Kidney glomerular epithelial cell (primary cell): ENCODE measurements at places on chromosomes 3 and 15.

DNA sequence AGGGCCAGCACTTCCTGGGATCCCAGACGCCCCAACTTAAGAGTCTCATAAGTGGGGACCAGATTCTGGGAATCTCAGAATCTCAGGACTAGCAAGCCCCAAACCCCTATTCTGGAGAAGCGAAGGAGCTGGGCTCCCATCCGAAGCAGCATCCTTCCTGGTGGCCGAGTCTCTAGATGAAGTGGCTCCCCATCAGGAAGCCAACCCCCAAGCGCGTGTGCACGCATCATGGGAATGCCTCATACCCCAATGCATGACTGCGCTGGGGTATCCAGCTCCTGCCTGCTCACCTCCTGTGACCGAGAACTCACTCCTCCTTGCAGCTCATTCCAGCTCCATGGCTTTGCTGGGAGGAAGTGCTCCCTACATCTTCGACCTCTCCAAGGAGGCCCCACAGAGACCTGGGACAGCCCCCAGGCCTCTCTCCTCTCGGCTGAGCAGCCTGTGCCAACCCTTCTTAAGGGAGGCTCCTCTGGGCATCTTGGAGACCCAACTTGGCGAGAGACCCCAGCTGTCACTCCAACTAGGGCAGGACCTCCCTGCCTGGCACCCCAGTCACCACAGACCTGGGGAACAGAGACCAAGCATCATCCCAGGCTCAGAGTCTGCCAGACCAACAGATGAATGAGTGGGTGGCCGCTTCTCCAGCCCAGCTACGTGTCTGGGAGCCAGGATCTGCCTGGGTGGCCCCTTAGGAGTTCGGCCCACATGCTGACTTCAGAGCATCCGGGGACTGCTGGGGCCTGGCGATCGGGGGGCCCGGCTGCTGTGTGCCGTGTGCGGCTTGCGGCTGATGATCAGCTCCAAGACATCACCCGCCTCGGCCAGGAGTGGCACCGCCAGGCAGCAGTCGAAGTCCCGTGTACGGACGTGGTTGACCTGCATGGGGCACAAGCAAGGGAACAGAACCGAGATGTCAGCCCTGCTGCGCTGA, 46.9 kb downstream of the GRIP2 start:
- no peak for DNase-seq

- no peak for DNase-seq
Observed at GRCh38 chr3:134568790-134569189, 82.0 kb downstream of the KY start.

- no peak for DNase-seq
Observed at GRCh38 chr3:66437341-66437929, 63.4 kb downstream of the LRIG1 start.

DNA sequence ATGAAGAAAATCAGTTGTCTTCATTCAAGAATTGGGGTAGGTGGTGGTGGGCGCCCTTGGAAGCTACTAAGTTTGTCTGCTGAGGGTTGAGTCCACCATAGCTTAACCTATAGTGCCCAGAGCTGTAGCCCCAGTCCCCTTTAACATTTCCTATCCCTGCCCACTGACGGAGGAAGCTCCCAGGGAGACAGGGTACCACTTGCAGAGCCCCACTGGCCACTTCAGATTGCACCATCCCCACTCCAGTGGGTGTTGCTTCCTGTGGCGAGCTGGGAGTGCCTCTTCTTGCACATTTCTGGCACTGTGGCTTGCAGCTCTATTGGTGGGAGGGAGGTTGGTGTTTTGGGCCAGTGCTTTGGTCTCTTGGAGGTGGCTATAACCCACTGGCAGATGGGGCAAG, 2.7 kb downstream of the PXYLP1 start:
- no peak for DNase-seq

DNA sequence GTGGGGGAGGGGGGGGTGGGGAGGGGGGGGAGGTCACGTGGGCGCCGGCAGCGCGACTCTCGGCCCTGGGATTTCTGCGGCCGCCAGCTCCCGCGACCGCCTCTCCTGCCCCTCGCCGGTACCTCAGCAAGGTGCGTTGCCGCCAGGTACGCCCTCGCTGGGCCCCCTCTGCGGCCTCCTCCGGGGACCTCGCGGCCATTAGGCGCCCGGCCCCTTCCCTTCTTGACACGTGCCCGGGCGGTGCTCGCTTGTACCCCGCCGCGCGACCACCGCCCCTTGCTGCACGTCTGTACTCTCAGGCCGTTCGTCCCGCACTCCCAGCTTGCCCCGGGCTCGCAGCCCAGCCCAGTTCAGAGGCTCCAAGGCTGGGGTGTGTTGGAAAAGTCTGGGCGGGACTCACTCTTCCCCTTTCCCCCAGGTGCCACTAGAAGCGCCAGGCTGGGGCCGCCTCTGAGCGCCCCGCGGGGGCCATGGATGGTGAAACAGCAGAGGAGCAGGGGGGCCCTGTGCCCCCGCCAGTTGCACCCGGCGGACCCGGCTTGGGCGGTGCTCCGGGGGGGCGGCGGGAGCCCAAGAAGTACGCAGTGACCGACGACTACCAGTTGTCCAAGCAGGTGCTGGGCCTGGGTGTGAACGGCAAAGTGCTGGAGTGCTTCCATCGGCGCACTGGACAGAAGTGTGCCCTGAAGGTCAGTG, at the start of gene MAPKAPK3:
TSS of gene MAPKAPK3 (plus strand) at position 56 of the 696 bp plus-strand sequence. CDS start at position 471, 415 bp downstream.
- DNase-seq, result no peak

DNA sequence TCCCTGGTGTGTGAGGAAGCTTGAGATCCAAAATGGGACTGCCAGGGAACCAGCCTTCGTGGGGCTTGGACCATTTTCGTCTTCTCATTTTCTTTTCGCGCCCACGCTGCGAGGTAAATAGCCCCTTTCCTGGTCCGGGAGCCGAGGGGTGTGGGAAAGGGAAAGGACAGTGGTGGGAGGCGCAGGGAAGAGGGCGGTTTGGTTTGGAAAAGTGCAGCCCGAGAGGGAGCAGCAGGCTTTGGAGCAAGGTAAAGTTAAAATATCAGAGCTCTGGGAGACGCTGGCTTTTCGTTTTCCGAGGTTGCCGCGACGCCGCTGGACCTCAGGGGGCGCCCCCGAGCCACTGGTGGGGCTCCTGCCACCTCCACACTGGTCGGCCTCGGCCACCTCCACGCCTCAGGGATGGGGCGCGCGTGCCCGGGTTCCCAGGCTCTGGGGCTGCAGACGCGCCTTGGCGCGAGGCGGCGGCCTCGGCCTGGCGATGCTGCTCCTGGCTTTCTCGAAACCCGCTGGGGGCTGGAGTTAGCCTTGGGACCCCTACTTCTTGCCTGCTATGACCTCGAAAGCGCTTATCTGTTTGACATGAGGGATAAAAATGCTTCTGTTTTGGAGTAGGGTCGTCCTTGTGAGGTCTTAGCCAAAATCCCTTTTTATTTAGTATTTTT, 3.2 kb downstream of the PTPRG start:
- peak; percentile 39 for DNase-seq

DNA sequence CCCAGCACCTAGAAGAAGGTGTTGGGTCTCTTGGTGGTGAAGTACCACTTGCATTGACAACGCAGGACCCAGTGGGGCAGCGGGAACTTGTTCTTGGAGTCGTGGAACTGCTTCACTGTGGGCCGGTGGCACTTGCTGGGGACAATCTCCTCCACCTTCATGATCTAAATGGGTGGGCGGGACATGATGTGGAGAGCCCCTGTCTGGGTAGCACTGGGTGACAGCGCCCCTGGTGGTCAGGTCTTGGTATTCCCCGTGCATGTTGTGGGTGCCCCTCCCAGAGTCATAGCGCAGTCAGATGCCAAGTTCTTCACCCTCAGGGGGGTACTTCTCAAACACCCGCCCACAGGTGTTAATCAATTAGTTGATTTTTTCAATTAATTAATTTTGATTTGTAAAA, 60.2 kb downstream of the AGBL1 start:
- no peak for DNase-seq

- DNase-seq, result no peak
Observed at GRCh38 chr15:101138913-101139880, 112.7 kb downstream of the CHSY1 start.

DNA sequence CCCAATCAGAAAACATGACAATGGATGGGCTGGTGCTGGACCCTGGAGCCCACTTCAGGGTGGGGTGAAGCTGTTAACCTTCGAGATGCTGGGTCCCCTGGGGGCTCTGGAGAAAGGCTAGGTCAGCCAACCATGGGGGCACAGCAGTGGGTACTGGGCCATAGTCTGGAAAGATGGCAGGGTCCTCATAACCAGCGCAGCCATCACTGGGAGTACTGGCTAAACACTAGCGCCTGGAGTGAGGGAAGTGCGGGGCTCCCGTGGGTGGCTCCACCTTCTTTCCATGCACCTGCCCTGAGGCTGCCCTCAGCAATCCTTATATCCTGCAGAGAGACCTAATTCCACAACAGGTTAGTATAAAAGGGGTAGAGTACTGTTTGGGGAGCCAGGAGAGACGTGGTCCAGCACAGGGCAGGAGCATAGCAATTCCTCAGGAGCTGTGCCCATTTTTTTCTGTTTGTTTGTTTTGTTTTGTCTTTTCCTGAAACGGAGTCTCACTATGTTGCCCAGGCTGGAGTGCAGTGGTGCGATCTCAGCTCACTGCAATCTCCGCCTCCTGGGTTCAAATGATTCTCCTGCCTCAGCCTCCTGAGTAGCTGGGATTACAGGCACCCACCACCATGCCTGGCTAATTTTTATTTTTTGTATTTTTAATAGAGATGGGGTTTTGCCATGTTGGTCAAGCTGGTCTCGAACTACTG, 122.6 kb upstream of the MEF2A start:
- no peak for DNase-seq

GRCh38 chr3:24519368-24520100, 24.9 kb upstream of the THRB start:
- DNase-seq, result no peak

DNA sequence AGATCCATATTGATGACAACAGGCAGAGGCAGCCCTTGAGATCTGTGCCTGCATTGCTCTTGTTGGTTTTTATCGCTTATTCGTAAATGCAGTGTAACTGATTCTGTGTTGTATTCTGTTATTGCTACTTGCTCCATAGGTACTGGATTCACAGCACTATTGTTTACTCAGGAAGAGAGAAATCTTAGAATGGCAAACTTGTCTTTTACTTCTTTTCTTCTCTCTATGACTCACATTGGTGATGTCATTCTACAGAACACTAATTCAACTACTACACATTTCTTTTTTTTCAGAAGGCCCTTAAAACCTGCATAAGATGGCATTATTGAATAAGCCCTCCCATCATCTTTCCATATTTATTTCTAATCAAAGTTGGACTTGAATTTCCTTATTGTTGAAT, 201.0 kb upstream of the GBE1 start:
- no peak for DNase-seq

GRCh38 chr3:56251343-56251945, 216.8 kb downstream of the ERC2 start:
- DNase-seq, result peak; percentile 41

GRCh38 chr3:51977446-51978142, 2.7 kb downstream of the ABHD14A start:
- DNase-seq, result no peak

- no peak for DNase-seq
Observed at GRCh38 chr3:27060336-27060735, 308.8 kb downstream of the NEK10 start.

DNA sequence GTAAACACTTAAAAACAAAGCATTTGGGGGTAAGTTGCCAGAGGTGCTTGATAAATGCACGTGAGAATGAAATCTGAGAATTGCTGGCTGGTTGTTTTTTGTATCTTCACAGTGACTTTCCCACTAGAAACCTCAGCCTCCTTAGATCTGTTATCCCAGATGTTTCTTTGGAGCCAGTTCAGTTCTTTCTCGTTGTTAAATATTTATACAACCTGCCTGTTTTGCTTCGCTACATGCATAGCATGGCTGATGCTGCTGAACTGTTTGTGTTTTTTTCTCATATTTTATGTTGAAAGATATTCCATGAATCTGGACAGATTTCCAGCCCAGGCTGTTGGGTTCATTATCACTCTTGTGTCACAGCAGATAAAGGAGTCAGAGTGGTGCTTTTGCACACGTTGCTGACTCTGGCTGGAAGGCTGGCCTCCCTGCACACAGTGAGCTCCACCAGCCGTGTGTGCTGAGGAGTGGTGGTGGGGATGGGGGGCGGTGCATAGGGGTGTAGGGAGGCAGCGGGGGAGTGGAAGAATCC, 80.2 kb downstream of the ARNT2 start:
- DNase-seq, result no peak

DNA sequence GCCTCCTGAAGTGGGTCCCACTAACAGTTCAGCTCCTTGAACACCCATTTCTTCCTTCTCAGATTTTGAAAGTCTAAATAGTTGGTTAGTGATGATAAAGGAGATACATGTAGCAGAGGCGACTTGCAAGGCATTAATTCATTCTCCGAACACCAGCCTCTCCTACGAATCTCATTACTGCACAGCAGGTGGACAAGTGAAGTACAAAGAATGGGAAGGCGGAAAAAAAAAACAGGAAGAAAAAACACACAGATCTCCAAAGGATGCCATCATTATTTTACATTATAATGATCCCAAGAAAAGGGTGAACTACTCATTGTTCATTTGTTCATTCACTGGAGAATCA, 276.5 kb downstream of the MAGI1 start:
- no peak for DNase-seq

DNA sequence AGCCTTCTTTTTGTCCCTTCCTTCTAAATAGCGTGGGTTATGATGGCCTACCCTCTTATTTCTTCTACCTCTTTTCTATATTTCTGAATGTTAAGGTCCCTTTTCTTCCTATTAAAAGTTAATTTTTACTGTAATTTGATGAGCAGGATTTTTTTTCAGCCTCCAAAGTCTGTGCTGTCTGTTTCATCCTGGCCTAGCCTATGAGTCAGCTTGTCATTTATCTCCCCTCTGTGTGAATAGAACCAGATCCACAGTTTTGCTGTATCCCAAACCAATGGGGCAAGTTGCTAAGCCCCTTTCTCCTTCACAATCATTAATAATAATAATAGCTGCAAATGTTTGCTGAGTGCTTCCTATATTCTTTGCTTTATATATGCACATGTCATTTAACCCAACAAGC, 18.1 kb upstream of the C3orf38 start:
- no peak for DNase-seq

- DNase-seq, result peak; percentile 89
Observed at GRCh38 chr3:77825001-77825827, 785.3 kb downstream of the ROBO2 start.

DNA sequence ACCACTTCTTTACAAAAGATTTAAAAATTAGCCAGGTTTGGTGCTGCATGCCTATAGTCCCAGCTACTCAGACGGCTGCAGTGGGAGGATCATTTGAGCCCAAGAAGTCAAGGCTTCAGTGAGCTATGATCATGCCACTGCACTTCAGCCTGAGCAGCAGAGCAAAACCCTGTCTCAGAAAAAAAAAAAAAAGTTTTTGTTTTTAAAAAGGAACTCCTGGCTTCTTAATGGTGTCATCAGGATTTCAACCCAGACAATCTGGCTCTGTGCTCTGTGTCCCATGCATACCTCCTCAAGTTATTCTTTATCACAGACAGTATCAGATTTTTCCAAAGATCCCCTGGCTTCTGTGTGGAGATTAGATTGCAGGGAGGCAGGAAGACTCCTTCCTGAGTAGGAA, 64.2 kb upstream of the IL12A start:
- no peak for DNase-seq
